ENCODE measurements at places on chromosomes 6 and 20.

DNA sequence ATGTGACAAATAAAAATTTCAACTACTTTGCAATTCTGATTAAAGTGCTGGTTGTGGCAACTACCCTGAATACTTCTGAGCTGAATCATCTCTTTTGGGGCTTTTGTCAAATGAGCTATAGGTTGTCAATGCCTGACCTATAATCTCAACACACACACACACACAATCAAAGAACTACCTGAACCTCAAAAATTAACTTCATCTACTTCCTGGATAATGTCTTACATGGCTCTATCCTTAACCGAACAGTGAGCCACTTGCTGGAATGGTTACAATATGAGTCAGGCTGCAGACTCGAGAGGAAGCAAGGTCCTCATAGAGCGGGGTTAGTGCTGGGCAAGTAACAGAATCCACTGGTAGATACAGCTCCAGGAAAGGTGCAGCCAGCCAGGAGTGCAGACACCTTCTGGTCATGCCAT is 70.6 kb upstream of the DST start:
- no peak for DNase-seq

GRCh38 chr20:23583526-23583925 is 15.2 kb upstream of the CST9L start:
- no peak for DNase-seq

GRCh38 chr20:35991142-35991771 is 22.9 kb downstream of the CNBD2 start:
- no peak for DNase-seq

DNA sequence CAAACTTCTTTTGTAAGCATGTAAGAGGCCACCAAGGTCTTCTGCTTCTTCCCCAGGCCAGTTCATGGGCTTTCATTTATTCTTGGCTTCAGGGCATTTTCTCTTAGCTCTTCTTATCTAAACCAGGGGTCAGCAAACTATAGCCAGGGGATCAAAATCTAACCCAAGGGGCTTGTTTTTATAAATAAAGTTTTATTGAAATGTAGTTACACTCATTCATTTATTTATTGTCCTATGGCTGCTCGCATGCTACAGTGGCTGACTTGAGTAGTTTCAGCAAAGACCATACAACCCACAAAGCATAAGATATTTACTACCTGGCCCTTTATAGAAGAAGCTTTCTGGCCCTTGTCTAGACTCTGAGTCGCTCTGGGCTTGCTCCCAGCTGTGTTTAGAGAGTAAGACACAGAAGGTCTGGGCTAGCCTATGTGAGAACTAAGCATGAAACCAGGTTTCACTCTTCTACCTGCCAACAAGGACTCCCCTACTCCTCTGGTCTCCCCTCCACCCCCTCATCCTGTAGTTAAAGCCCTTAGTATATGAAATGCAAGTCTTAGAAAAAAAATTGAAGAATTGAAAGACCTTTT is 43.2 kb downstream of the KHDC1L start:
- DNase-seq = no peak

- DNase-seq = no peak
Observed at GRCh38 chr6:132167929-132168892, 217.0 kb upstream of the CCN2 start.

- no peak for DNase-seq
Observed at GRCh38 chr20:33262658-33263065, 20.4 kb upstream of the BPIFB1 start.

DNA sequence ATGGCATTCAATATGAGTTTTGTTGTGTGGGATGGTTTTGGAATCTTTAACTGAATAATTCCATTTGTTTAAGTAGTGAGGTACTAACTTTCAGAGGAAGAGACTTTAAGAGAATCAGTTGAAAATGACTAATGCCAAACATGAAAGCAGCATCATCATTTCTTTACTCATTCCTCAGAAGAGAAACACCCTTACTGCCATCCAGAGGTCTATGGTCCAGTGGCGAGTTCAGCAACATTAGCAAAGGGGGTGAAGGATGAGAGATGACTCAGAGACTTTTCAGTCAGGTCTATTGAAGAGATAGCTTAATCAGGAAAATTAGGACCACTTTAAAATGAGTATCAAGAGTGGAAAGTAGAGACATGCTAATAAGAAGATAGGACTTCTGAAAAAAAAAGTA is 118.8 kb downstream of the COL19A1 start:
- no peak for DNase-seq

GRCh38 chr6:56087421-56087820 is 160.0 kb downstream of the COL21A1 start:
- no peak for DNase-seq

DNA sequence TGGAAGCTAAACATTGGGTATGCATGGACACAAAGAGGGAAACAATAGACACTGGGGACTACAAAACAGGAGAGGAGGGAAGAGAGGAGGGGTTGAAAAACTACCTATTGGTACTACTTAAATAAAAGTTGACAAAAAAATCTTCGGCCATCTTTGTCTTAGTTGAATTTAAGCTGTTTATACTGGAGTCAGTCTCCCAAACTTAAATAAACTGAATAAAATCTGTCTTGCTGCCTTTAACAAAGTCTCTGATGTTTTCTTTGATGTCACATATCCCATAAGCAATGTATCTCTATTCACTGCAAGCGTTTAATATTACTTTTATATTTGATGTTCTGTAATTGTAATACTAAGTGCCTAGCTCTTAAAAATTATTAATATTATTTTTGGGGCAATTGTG is 409.2 kb upstream of the EPHA7 start:
- DNase-seq = no peak
